NCI-H774 (cell line): ENCODE measurements at places on chromosomes 3 and 15.

GRCh38 chr15:25777037-25777436 lies 86.1 kb downstream of the ATP10A start:
- no peak for DNase-seq

DNA sequence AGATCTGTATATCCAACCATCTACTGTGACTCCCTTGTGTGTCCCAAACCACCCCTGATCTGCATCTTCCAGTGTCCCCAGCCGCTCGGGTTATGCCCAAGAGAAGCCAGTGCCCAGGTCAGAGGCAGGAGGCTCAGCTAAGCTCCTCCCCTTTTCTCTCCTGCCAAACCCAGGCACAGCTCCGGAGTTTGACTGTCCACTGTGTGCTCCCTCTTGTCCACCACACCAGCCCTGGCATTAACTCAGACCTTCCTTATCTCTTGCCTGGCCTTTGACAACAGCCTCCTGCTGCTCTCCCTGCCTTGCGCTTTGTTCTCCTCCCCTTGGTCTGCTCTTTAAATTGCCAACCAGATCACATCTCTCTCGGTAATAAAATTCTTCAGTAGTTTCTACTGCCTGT lies 39.3 kb downstream of the DGKG start:
- DNase-seq = no peak

DNA sequence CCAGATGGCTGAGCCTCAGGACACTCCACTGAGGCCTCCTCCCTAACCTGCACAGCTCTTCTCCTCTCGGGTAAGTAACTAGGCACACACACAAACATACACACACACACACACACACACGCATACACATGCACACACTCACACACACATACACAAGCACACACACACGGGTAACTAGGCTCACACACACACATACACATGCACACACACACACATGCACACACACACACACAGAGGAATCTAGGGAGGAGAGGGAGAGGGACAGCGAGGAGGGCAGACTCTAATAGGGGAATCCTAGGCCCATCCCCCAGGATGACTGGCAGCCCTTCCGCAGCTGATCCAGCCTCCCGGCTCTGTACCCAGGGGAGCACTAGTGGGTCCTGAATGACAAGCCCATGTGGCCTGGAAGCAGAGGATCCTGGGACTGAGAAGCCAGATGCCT lies 177.4 kb upstream of the LINGO1 start:
- DNase-seq = no peak

DNA sequence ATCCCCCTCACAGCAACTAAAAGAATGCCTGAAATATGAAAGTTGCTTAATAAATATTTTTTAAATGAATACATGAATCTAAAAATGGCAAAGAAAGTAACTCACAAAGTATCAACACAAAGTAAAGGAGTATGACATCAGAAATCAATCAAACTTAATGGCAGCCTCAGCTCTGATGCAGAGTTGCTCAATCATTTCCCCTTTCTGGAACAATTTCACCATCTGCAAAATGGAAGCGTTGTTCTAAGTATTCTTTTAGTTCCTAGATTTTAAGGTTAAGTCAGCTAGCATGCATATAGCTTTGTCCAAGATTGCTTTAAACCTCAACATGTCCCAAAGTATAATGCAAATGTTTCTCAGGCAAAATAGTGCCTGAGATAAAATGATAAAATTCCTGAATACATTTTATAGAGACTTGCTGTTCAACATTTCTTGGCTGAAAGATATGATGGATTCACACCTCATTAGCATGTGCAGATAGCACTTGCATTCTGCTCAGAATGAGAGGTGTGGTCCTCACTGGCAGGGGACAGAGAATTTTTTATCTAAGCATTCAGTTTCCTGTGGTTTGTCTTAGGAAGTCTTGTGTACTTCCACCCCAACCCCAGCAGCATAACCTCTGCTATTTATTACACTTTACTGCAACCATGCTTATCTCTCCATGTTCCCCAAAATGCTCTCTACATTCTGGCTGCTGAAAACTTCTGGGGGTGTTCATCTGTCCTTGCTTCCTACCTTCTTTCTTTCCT lies 429.3 kb downstream of the GRM7 start:
- no peak for DNase-seq

- no peak for DNase-seq
Observed at GRCh38 chr3:155012584-155012983, 67.5 kb upstream of the MME start.

GRCh38 chr3:116994351-116994879 lies 284.8 kb downstream of the TUSC7 start:
- DNase-seq = no peak
